SJCRH30 (cell line): ENCODE measurements at places on chromosomes 1 and 21.

- no peak for DNase-seq
Observed at GRCh38 chr1:200146100-200146499, 118.6 kb downstream of the NR5A2 start.

DNA sequence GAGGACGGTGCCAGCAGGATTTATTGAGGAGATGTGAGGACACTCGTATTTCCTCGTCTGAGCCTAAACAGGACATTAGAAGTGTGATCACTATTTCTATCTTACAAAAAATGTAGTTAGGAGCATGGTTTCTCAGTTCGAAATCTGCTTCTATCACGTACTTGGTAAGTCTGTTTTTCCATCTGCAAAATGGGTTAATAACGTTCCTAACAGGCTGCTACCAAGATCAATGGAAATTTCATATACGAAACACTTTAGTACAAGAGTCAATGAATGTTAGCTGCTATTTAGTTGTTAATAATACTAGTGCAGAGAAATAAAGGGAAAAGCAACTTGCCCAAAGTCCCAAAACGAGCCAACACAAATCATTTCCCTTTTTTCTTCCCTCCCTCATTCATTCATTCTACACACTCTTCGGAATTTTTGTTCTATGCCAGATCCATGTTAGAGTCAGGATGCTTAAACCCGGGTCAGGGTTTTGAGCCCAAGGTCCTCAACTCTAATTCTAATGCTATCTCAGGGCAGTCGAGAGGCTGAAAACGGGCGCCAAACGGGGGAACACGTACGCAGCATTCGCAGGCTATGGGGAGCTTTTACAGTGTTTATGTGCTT, 608 bp downstream of the SNRNP40 start:
- no peak for DNase-seq

DNA sequence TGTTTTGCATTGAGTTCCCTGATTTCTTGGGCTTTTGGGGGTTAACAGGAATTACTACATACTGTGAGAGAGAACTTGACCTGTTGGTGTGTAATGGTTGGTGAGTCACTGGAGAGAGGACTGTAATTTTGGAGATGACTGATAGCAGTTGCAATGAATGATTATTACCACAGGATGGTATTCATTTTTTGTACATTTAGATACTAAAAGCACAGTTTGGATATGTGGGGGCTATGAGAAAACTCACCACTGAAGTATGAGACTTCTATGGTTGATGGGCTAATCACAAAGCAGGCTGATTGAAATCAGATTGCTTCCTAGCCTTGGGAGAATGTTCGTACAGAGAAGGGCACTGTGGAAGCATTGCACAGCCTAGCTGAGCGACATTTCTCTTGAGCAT, 1571.3 kb upstream of the PRMT6 start:
- DNase-seq, result no peak

DNA sequence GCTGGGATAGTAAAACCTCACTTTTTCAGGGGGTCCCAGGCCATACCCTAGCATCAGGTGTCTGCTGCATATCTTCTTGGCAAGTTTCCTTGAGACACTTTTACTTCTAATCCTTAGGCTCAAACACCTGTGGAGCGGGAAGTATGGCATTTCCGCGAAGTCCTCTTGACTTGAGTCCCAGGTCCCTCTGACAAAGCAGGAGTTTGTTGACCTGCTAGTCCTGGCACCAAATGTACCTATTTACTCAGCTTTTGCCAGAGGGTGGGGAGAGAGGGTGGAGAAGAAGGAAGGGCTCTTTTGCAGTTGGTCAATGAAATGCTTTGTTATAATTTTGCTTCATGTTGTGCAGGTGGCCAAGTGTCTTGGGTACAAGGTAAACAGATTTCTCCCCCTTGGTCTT, 59.7 kb downstream of the CLIC6 start:
- no peak for DNase-seq

DNA sequence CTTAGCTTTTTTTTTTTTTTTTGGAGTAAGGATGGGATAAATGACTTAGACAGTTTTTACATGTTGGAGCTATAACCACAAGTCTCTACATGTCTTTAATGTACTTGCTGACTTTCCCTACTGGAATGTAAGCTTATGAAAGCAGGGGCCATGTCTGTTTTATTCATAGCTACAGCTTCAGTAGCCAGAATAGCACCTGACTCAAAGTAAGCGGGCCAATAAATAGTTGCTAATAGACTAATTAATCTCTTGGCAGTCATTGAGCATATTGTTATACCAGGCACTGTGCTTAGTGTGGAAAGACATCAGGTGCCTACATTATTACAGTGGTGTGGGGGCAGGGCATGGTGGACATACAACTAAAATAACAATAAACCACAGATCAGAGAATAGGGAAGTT, 84.4 kb upstream of the HOOK1 start:
- DNase-seq, result no peak
